ENCODE measurements at places on chromosomes 7 and 10.

DNA sequence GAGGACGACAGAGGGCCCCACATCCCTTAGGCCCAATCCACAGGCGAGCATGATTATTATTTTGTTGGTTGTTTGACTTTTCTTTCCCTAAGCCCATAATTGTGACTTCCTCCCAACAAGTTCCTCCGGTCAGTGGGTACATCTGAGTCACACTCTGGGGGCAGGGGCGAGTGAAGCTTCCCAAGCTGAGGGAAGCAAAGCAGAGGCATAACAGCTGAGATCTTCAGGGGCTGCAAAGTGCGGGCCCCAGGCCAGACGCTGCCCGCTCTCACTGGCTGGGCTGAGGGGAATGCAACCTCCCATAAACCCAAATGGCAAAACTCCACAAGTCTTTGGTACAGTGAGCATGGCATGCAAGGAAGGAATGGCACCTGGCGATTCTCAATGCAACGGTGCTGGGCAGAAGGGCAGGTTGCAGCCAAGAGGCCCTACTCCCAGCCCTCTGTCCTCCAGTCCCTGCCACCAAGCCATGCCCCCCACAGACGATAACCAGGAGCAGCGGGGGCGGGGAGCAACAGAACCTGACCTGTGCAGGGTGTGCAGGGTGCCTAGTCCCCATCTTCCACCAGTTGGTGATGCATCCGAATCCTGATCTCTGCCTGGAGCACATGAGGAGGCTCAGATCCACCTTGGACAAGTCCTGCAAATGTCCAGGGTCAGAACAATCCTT is 25.3 kb downstream of the TNS3 start:
- DNase-seq = no peak

GRCh38 chr7:30528779-30529178 is 24.1 kb upstream of the GGCT start:
- DNase-seq = no peak

GRCh38 chr7:155809332-155809946 is 2.8 kb downstream of the SHH start:
- no peak for DNase-seq

- DNase-seq = no peak
Measured at GRCh38 chr10:119233123-119233820, 25.9 kb downstream of the GRK5 start.

- no peak for DNase-seq
Measured at GRCh38 chr10:1651270-1651966, 85.9 kb downstream of the ADARB2 start.
